ENCODE measurements at places on chromosomes 11 and 22.

GRCh38 chr11:76096552-76096951 lies 109.8 kb downstream of the WNT11 start:
- no peak for DNase-seq

DNA sequence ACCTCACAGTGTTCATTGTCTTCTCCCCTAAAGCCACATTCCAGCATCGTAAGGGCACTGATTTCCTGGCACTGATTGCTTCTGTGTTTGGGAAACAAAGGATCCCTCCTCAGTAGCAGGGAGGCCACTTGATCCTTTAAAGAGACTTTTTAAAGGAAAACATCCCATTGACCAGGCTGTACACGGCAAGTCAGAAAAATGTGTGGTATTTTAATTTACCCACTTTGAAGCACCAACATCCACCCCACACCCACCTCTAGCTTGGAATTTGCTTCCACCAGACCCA lies 364.9 kb downstream of the SHANK2 start:
- no peak for DNase-seq

DNA sequence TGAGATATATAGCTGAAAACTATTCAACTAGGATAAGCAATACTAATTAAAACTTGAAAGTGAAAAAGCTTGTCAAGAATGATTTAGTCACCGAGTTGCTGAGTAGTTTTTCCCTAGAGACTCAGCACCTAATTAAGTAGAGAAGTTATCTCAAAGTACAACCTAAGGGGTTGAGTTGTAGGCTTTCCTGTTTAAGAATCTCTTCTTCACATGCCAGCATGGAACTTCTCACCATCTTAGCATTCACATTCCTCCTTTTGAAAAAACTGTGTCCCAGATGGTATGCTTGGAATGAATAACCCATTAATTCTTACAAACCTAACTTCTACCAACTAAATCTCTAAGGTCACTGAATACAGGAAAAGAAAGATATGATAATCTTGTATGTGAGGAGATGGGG lies 303.3 kb upstream of the ZC3H12C start:
- peak; percentile 17 for DNase-seq

- peak; percentile 26 for DNase-seq
Observed at GRCh38 chr11:125165111-125165842, 726 bp downstream of the PKNOX2 start.

DNA sequence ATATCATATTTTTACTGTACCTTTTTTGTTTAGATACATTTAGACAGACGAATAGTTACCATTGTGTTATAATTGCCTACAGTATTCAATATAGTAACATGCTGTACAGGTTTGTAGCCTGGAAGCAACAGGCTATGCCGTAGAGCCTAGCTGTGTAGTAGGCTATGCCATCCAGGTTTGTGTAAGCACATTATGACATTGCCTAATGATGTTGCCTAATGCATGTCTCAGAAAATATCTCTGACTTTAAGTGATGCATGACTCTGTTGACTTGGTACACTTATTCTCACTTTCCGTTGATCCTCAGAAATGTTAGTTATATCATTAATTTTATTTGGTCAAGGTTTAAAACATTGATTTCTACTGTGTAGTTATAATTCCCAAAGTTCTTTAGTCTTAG lies 39.9 kb downstream of the OR2AT4 start:
- no peak for DNase-seq

- no peak for DNase-seq
Observed at GRCh38 chr22:44206696-44207095, 26.0 kb downstream of the PARVG start.

Data from A673 (cell line).